ENCODE measurements at places on chromosomes 5 and 9.

GRCh38 chr9:126893079-126893478 is 21.5 kb upstream of the RALGPS1 start:
- DNase-seq = no peak

- no peak for DNase-seq
These were observed 412.8 kb upstream of the PIK3R1 start for GRCh38 chr5:67802766-67803165.

GRCh38 chr9:112605518-112605917 is 112.4 kb downstream of the INIP start:
- DNase-seq = no peak

DNA sequence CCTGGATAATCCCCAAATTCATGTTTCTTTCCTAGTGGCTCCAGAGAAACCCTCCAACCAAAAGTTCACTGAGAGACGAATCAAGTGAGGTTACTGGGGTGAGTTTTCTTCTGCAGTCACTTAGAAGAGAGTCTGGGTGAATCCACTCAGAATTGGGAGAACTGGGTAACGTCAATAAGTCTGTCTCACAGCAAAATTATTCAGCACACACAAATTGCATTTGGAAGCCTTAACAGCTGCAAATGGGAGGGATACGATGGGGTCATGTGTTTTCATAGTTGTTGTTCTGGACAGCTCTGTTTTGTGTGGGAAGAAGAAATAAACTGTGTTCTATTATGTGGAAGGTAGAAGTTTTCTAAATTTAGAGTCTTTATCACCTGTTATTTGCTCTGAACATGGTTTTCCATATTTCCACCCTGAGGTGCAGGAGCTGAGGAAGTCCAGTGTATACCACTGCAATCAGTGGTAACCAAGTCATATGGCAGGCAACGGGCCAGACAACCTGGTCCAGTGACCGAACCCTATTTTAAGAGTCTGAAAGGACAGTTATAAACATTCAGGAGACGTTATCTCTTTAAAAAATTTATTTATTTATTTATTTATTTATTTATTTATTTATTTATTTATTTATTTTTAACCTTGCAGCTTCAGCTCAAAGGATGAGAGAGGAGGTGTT is 21.9 kb downstream of the MARCHF3 start:
- no peak for DNase-seq

DNA sequence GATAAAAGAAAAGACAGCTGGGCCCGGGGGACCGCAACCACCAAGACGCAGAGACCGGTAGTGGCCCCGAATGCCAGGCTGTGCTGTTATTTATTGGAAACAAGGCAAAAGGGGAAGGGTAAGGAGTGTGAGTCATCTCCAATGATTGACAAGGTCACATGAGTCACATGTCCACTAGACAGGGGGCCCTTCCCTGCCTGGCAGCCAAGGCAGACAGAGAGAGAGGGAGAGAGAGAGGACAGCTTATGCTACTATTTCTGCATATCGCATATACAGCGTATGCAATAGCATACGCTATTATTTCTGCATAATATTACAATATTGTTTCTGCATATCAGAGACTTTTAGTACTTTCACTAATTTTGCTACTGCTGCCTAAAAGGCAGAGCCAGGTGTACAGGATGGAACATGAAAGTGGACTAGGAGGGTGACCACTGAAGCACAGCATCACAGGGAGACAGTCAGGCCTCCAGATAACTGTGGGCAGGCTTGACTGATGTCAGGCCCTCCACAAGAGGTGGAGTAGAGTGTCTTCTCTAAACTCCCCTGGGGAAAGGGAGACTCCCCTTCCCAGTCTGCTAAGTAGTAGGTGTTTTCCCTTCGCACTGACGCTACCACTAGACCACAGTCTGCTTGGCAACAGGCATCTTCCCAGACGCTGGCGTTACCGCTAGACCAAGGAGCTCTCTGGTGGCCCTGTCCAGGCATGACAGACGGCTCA is 50.3 kb downstream of the RFX3 start:
- no peak for DNase-seq

DNA sequence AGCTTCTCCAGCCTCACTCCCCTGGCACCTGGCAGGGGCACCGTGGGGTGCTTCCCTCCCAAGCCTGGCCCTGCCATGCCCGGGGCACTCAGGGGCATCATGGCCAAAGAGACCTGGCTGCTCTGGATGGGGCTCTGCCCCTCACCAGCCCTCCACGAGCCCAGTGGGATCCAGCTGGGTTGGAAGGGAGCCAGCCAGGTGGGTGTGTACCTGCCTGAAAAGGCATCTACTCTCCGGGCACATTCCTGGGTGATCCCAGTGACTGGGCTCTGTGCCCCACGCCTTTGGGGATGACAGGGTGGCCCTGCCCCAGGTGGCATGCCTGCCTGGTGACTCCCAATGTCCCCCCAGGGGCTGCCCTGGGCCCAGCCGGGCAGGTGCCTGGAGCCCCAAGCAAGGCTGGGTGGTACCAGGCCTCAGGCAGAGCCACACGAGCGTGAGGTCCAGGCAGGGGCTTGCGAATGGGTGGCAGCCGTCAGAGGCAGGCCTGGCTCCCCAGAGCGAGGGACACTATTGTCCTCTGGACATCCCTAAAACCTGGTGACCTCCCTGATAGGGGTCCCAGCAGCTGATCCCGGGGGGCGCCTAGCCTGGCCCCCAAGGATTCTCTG is 777 bp downstream of the GPSM1 start:
- no peak for DNase-seq

DNA sequence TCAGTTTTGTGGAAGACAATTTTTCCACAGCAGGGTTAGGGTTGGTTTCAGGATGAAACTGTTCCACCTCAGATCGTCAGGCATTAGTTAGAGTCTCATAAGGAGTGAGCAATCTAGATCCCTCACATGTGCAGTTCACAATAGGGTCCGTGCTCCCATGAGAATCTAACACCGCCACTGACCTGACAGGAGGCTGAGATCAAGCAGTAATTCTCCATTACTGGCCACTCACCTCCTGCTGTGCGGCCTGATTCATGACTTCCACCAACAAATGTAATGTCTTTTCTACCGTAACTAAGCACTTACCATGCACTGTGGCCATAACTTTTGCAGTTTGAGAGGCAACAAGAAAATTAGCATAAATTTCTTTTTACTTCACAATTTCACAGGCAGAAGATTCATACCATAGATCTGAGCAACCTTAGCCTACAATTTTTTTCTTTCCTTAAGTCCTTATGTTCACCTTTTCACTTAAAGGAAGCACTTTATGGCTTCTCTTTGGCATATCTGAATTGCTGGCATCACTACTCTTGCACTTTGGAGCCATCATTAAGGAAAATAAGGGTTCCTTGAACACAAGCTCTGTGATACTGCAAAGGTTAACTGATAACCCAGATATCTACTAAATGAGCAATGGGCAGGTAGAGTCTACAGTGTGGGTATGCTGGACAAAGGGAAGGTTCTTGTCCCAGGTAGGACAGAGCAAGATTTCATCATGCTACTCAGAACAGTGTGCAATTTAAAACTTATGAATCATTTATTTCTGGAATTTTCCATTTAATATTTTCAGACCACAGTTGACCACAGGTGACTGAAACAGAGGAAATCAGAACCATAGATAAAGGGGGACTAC is 83.0 kb upstream of the IFNK start:
- no peak for DNase-seq

DNA sequence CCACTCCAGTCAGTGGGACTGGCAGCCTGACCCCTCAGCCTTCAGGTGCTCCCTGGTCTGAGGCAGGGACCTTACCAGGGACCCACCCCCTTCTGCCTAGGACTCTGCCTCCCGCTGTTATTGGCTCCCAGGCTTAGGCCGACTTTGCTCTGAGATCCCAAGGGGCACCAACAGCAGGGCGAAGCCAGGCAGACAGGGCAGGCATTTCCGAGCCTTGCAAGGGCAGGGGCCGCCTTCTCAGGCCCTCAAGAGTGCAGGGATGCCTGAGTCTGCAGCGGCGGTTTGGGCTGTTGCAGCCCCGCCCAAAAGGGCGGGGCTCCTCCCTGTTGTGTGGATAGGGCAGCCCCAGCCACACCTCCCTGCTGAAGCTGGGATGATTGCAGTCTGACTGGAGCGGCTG is 644.6 kb downstream of the PRR16 start:
- DNase-seq = no peak

DNA sequence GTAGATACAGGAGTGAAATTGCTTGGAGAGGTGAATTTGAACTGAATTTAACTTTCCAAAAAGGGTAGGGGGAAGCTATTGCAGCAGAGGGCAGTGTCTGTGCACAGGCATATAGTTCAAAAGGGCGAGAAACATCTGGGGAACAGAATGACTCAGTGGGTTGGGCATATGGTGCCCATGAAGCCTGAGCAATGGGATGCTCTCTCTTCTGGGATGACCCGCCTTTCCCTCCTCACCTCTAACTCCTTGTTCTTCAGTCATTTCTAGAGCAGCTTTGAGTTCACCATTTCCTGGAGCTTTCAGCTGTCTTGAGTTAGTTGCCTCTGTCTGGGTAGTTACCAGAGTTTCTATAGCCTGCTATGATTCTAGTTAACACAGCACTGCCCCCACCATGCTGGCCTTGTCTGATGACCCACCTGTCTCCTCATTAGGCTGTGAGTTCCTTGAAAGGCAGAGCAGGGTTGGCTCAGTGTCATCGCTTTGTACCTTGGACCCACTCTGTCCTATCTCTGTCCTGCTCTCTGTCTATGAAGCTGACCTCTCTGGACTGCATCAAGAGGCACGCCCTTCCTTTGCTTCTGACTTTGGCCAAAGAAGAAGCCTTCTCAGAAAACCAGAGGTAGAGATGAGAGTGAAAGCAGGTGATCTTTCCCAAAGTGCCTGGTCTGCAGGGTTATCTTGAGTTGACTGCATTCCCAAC is 299.6 kb upstream of the KLF4 start:
- no peak for DNase-seq

DNA sequence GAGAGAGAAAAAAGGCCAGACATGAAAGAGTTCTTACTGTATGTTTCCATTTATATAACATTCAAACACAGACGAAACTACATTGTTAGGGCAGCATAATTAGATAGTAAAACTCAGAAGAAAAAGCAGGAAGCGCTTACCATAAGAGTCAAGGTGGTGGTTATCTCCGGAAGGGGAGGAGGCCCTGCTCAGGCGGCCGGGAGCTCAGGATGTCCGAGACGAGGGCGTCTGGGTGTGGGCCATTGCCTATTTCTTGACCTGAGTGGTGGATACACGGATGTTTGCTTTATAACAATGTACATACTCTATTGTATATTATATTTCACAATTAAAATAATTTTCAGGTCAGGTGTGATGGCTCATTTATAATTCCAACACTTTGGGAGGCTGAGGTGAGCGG is 80.9 kb upstream of the COL5A1 start:
- no peak for DNase-seq

- peak; percentile 81 for DNase-seq
These were observed 149.5 kb downstream of the FANCC start for GRCh38 chr9:95167998-95168397.

DNA sequence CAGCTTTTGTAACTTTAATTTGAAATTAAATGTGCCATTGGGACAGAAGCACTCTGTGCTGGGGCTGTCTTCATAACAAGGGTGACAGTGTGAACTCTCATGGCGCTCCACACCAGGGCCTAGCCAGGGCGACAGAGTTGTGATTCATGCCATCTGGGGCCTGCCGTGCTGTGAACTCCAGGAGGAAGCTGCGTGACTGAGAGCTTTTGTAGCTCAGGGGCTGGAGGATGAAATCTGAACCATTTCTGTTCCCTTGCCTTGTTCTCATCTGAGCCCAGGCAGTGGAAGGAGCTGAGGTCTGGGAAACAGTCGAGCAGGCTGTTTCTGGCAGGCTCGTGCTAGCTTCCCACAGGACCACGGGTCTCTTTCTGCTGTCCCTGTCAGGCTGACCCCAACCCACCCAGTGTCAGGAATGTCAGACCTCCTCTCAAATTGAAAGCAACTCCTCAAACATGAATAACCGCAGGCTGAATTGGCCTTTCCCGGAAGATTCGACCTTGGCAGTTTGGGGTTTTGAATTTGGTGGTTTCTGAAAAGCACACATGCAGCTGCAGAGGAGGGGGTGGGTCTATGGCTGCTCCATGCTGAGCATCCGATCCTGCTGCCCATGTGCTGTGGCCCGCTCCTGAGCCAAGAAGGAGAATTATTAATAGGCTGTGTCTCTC is 69.2 kb upstream of the RPS23 start:
- DNase-seq = no peak

- no peak for DNase-seq
These were observed 272.7 kb downstream of the MLLT3 start for GRCh38 chr9:20349568-20349967.

DNA sequence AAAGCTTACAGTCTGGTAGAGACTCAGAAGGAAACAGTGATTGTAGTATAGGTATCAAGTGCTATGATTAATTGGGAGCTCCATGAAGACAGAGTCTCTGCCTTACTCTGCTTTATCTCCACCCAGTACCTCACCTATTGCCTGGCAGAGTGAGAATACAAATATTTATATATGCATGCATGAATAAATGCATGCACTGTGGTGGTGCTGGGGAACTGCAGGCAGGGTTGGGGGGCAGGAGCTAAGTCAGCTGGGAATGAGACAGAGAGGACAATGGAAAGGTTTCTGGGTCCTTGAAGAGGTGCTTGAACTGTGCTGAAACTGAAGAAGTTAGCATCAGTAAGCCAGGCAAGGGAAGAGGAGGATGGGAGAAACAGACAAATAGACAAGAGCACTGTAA is 80.8 kb upstream of the PPP2R2B start:
- DNase-seq = no peak

- DNase-seq = peak; percentile 5
These were observed 22.1 kb upstream of the LPCAT1 start for GRCh38 chr5:1545805-1546355.

DNA sequence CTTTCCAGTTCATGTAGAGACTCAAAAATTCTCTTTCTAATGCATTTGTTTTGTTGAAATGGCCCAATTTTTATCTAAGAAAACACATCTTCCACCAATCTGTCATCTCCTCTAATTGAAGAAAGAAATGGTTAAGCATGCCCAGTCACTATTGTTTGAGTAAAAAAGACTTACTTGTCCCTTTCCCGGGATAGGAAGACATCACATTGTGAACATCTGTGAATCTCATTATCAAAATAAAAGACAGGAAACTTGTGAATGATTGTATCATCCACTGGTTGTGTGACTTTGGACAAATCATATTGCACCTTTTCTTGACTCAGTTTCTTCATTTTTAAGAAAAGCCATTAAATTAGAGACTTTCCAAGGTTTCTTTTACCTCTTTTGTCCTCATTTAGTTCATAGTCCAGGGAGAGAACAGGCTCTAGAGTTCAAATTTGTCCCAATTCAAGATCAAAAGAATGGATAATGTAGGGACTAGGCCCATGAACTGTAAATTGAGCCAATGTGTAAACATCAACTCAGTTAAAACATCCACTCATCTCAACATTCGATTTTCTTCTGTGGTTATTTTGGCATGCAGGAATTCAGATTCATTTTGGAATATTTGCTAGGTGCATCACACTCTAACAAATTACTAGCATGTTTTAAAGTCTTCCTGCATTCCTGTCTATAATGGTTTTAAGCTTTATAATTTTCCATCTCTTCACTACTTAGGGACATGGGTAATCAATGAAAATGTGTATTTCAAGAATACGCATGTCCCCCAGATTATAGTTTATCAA is 838.0 kb upstream of the WWC1 start:
- no peak for DNase-seq
